ENCODE measurements at places on chromosomes 11 and 22. TPM values are rescaled to one million over a fixed set of nuclear protein-coding genes. Genes with fewer than 3 reads are reported as not detected.

Gene DTX4
- 56.7 TPM for total RNA-seq

Gene RTN3
- 133 TPM for total RNA-seq

Gene PGA5
- total RNA-seq: not detected

Gene TESMIN
- 9.7 TPM for total RNA-seq

Gene SYCE3
- not detected for total RNA-seq

Gene CENPM
- 69.3 TPM for total RNA-seq

Gene SLC1A2
- total RNA-seq: 0.40 TPM

Gene RAB3IL1
- 0.76 TPM for total RNA-seq

Gene DKK3
- 11.9 TPM for total RNA-seq

Gene WNT11
- not detected for total RNA-seq

Gene OR51B4
- total RNA-seq: not detected

Gene SH3BP1
- 17.6 TPM for total RNA-seq

Gene OR8G1
- not detected for total RNA-seq

Gene RASD2
- 0.14 TPM for total RNA-seq

Gene DERL3
- total RNA-seq: 3.7 TPM

Gene MAML2
- 16.7 TPM for total RNA-seq

Gene SHANK3
- 2.1 TPM for total RNA-seq

Gene CDKN1C
- 2.2 TPM for total RNA-seq

Gene SAA4
- 2.6 TPM for total RNA-seq

Gene RIMBP3B
- total RNA-seq: 0.17 TPM

Gene CAT
- total RNA-seq: 50.8 TPM

Gene JAML
- total RNA-seq: 0.07 TPM

Gene PHETA2
- 1.3 TPM for total RNA-seq

Gene TEX12
- total RNA-seq: not detected

Gene IFTAP
- 17.1 TPM for total RNA-seq

Gene CEND1
- not detected for total RNA-seq

Gene FIBIN
- not detected for total RNA-seq

Gene MYOD1
- not detected for total RNA-seq

Gene MEI1
- total RNA-seq: 0.68 TPM

Gene SLCO2B1
- 0.27 TPM for total RNA-seq

Gene DNAJB7
- not detected for total RNA-seq

Gene PRDM11
- total RNA-seq: 11.5 TPM

Gene OR8G5
- total RNA-seq: not detected

Gene OR2AT4
- total RNA-seq: not detected

Gene ACRV1
- total RNA-seq: not detected

Measured in Calu3 (cell line).